ENCODE measurements at places on chromosomes 6 and 20.

DNA sequence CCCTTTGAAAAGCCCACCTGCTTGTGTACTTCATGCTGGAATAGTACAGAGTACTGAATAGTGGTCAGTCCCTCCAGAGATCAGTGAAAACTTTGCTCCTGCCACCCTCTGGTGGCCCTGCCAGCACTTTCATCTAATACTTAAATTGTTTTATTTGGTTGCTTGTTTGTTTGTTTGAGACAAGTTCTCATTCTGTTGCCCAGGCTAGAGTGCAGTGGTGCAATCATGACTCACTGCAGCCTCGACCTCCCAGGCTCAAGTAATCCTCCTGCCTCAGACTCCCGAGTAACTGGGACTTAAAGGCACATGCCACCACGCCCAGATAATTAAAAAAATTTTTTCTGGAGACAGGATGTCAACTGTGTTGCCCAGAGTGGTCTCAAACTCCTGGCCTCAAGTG is 9.1 kb downstream of the FAM83D start:
- DNase-seq = no peak

DNA sequence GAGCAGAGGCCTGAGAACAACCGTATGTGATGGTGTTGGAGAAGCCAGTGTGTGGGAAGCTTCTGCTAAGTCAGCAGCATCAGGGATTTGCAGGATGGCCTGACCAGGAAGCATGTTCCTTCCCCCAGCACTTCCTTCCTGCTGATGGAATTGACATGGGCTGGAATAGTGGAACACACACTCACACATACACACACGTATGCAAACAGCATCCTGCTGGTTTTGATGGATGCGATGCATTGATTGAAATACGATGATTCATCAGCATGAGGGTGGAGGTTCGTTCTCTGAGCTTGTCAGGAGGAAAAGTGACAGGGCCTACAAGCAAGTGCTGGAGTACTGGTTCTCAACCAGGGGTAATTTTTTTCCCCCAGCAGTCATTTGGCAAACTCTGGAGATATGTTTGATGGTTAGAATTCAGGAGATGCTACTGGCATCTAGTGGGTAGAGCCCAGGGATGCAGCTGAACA is 229.1 kb downstream of the NFATC2 start:
- no peak for DNase-seq

GRCh38 chr6:105209950-105210706 is 30.3 kb upstream of the POPDC3 start:
- DNase-seq = no peak

- DNase-seq = no peak
Observed at GRCh38 chr6:169490830-169491229, 211.0 kb downstream of the WDR27 start.

GRCh38 chr20:5729348-5729747 is 20.9 kb upstream of the SHLD1 start:
- DNase-seq = no peak

- DNase-seq = no peak
Observed at GRCh38 chr20:46979603-46980241, 85.1 kb downstream of the EYA2 start.

DNA sequence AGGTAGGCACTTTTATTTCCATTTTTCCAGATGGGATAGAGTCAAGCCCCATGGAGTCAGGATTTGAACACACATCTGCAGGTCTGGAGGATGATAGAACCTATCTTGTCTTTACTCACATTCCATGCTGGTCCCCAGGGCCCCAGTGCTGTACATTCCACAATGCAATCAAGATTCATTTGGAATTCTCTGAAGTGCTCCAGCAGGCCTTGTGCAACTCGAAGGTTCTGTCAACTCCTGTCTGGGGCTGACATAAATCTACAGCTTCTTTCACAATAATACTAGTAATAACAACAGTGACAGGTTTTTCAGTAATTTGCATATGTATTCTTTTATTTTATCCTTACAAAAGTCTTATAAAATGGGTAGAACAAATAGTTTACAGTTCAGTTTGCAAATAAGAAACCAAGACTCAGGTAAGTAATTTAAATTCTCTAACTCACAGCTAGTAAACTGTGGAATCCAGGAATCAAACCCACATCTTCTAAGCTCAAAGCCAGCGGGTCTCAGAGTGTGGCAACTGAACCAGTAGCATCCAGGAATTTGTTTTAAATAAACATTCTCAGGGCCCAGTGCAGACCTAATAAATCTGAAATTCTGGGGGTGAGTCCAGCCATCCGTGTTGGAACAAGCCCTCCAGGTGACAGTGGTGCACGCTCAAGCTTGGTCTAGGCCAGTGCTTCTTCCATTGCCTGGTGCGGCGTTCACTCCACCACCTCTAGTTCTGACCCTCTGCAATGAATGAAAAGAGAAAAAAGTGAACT is 137.0 kb upstream of the TNFAIP3 start:
- no peak for DNase-seq

GRCh38 chr20:4230651-4231050 is 215.3 kb upstream of the RNF24 start:
- DNase-seq = no peak

GRCh38 chr20:48731536-48731935 is 96.3 kb downstream of the PREX1 start:
- DNase-seq = no peak

DNA sequence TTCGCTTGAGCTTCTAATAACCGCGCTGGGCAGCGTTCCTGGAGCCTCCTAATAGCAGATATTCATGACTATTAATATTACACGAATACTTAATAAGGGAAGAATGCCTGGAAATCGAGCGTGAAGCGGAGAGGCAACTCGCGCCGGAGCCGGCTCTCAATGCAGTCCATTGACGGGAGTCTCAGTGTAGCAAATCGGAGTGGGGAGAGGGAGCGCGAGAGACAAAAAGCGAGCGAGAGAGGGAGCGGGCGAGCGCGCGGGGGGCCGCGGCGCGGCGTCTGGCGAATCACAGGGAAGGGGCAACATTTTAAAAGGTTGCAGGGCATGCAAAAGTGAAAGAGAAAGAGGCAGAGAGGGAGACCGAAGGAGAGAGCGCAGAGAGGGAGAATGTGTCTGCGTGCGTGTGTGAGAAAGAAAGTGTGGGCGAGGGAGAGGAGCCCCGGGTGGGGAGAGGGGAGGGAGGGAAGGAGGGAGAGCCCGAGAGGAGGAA is 2.9 kb downstream of the TFAP2A start:
- DNase-seq = no peak

DNA sequence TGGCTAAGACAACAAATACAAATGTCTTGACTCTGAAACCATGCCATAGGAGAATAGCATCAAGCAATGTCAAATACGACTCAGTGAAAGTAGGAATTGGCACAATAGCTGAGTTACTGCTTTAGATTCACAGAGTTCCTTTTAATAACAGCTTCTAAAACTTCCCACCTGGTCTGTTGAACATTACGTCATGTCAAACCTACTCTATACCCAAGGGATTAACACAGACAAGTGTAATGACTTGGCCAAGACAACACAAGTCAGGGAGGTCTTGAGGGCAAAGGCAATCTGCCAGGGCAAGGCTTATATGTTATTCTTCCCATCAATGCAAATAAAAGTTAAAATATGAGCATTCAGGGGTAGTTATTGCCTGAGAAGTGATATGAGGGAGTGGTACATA is 265.1 kb upstream of the PRDM1 start:
- DNase-seq = no peak
